Endodermal cell (in vitro differentiated cells): ENCODE measurements at places on chromosomes 13 and 19. TPM values are rescaled to one million over a fixed set of nuclear protein-coding genes. Genes with fewer than 3 reads are reported as not detected.

DNA sequence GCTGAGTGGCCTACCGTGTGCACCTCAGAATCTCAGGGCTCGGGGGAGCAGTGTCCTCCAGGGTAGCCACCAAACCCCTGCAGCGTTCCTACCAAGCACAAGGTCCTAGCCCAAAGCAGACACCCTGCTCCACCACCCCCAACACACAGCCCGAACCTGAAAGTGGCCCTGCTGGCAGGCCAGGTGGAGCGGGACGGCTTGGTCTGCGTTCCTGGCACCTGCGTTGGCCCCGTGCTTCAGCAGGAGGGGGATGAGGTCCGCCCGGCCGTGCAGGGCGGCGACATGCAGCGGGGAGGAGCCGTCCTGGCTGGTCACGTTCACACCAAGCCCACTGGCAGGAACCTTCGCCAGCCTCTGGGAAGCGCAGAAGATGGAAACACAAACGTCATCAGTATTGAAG lies 26.5 kb downstream of the PDCD5 start:
- H3K4me3 ChIP-seq: no peak overlapping the region
- H3K27me3 ChIP-seq: no peaks in the 10 kb centered on the region
- H3K36me3 ChIP-seq: peaks cover 71% of the 10 kb centered on the region
- H3K4me1 ChIP-seq: no peaks in the 10 kb centered on the region
- no peak overlapping the region for H3K27ac ChIP-seq

GRCh38 chr19:45499196-45500180 lies 1.2 kb downstream of the PPM1N start:
- H3K27me3 ChIP-seq: peaks cover 28% of the 10 kb centered on the region
- peak overlapping the region; percentile 17 for H3K4me3 ChIP-seq
- H3K27ac ChIP-seq: no peak overlapping the region
- peak; percentile 98 for DNase-seq

- no peak for DNase-seq
- peaks cover 51% of the 10 kb centered on the region for H3K36me3 ChIP-seq
- H3K4me1 ChIP-seq: no peaks in the 10 kb centered on the region
Observed at GRCh38 chr19:311813-312261, 20.6 kb upstream of the PLPP2 start.

DNA sequence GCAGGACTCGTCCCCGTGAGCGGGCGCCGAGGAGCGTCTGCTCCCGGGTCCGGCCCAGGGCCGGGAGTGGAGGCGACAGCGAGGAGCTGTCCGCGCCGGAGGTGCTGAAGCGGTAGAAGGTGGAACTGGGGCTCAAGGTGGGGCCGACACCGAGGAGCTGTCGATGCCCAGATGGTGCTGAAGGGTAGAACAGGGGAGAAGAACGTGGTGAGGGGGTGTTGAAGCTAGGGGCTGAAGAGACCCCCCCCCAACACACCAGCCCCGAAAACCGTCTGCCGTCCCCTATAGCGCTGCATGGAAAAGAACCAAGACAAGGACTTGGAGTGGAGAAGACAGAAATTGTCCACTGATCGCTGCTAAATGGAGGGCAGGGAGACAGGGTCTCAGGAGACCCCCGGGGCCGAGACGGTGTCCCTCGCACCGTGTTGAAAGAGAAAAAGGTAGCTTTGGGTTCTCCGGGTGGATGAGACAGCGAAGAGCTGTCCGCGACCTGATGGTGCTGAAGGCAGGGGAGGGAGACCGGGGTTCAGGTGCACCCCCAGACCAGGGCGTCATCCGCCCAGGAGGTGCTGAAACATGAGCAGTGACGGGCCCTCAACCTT lies 7.1 kb upstream of the PDE4C start:
- H3K36me3 ChIP-seq: no peaks in the 10 kb centered on the region
- H3K4me1 ChIP-seq: no peaks in the 10 kb centered on the region
- no peak overlapping the region for H3K27ac ChIP-seq
- peak overlapping the region; percentile 77 for H3K4me3 ChIP-seq
- DNase-seq: peak; percentile 96

DNA sequence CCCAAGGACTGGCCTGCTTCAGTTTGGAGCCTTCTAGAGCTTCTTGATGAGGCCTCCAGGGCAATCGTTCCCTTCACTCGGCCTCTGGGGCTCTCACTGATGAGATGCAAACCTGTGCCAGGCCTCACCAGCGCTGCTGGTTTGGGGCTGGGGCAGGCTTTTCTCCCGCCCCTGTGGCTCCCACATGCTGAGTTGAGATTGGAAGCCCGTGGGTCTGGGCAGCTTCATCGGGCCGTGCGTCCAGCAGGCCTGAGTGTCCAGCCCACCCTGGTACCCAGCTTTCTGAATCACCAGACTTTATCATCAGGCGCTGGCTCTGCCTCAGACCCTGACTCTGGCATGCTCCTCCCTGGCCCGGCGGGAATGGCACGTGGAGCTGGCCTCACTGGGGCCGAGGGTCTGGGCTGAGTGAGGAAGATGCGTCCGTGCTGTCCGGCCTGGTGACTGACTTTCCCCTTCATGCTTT lies 4.3 kb downstream of the CALM3 start:
- peaks cover 12% of the 10 kb centered on the region for H3K4me1 ChIP-seq
- no peak overlapping the region for H3K4me3 ChIP-seq

KIRREL2 gene
- 2.3 and 3.3 TPM in 2 replicates for total RNA-seq

ADPRHL1 gene
- total RNA-seq: 0.33 to 1.6 TPM (median 1.2 TPM) in 3 replicates
